ENCODE measurements at places on chromosomes 4 and X. TPM values are rescaled to one million over a fixed set of nuclear protein-coding genes. Genes with fewer than 3 reads are reported as not detected.

The GSX2 gene
- not detected for total RNA-seq

The RADX gene
- 0.65 TPM for total RNA-seq

The POU4F2 gene
- not detected for total RNA-seq

The VSIG4 gene
- total RNA-seq, result not detected

The SYTL5 gene
- 0.16 TPM for total RNA-seq

The ATOH1 gene
- total RNA-seq, result not detected

The ZMYM3 gene
- 21.8 TPM for total RNA-seq

The CITED1 gene
- total RNA-seq, result not detected

The GABRE gene
- total RNA-seq, result 3.2 TPM

The DDIT4L gene
- total RNA-seq, result 0.16 TPM

The KLKB1 gene
- total RNA-seq, result not detected

The TMEM31 gene
- not detected for total RNA-seq

Measured in mesangial cell (primary cell).